NK-92 treated with Interleukin-12 subunit alpha and Interleukin-12 subunit beta, amount 100 ng/mL, for 24 hours (cell line): ENCODE measurements at places on chromosomes 4 and X.

- DNase-seq, result no peak
These were observed 14.4 kb upstream of the VCX start for GRCh38 chrX:7828594-7828993.

DNA sequence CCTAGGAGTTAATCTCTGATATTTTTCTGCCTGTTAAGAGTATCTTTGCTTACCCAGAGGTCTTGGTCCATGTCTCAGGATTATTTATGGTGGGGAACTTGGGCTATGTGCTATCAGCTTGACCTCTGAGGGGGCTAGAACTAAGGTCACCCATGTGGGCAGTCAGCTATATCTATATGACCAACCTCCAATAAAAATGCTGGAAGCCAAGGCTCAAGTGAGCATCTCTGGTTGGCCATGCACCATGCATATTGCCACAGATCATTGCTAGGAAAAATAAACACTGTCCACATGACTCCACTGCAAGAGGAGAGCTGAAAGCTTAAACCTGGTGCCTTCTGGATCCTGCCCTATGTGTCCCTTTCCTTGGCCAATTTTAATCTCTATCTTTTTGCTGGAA, 196.5 kb upstream of the SLC7A11 start:
- DNase-seq, result no peak

DNA sequence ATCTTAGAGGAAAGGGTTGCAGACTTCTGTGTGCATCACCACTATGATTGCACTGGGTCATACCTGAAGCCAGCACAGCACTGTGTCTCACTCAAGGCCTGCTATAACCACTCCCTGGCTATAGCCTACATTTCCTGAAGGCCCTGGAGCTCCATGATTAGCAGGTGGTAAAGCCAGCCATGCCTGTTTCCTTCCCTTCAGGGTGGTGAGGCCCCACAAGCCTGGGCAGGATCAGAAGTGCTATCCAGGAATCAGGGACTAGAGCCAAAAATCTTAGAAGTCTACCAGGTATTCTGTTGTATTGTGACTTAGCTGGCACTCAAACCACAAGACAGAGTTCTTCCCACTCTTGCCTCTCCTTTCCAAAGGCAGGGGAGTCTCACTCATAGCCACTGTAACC, 734.6 kb downstream of the GLUD2 start:
- DNase-seq, result no peak

GRCh38 chrX:153819384-153820040, 10.8 kb downstream of the PDZD4 start:
- no peak for DNase-seq

DNA sequence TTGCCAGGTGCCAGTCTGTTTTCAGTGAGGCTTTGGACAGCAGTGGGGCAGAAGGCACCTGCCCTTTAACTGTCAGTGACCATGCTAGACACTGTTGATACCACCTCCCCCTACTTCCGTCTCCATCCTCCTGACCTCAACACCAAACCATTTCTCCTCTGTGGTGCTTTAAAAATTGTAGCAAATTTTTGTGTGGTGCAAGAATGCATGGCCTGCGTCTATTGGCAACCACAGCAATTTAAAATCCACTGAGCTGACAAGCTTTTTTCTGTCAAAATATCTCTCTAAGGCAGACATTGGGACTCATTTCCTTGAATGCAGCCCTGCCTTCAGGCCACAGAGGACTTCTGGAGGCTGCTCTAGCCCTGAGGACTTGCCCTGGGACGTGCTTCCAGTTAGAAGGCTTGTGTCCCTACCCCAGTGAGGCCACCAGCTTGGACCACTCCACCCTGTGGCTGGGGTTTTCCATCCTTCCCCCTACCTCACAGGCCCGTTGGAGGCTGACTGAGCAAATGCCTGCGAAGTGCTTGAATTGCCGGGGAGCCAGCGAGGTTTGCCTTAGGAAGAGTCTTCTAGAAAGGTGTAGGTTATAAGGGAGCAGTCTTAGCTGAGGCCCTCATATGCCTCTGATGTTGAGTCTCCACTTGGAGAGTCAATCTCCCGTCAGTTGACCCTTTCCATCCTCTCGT, 6.9 kb downstream of the PRRG3 start:
- no peak for DNase-seq
